ENCODE measurements at places on chromosomes 16 and 17.
A peak's percentile ranks its signal among the peaks of the same experiment; 100 is the strongest.

GRCh38 chr16:72444696-72445095, 272.7 kb upstream of the PMFBP1 start:
- DNase-seq = no peak

- DNase-seq = no peak
Measured at GRCh38 chr17:58399974-58400373, 17.4 kb downstream of the RNF43 start.

DNA sequence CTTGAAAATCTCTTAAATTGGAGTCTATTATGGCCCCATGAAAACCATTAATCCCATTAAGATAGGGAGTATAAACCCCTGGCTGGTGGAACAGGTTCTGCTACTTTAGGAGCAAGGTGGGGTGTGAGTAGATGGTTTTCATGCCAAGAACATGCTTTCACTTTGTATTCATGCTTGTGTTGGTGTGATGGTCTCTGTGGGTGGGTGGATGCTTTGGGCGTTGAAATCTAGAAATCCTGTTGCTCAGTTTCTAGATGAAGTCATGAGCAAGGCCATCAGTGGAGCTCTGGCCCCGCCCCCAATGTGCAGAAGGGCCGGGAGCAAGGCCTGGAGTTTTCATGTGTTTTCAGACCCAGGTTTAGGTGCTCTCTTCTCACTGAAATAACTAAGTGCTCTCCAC, 20.1 kb downstream of the PLD6 start:
- no peak for DNase-seq

DNA sequence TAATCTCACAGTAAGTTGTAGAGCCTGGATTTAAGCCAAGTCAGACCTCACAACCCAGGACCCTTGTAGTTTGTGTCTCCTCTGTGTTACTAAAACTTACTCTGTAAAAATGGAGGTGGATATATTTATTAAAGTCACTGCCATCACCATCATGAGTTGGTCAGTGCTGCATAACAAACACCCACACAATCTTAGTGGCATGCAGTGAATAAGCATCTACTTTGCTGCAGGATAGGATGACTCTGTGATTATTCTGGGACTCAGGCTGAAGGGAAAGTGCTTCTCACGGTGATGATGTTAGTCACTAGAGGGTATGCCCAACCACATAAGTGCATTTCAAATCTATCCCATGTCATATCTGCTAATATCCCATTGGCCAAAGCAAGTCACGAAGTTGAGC, 398.7 kb downstream of the XYLT1 start:
- DNase-seq = no peak

DNA sequence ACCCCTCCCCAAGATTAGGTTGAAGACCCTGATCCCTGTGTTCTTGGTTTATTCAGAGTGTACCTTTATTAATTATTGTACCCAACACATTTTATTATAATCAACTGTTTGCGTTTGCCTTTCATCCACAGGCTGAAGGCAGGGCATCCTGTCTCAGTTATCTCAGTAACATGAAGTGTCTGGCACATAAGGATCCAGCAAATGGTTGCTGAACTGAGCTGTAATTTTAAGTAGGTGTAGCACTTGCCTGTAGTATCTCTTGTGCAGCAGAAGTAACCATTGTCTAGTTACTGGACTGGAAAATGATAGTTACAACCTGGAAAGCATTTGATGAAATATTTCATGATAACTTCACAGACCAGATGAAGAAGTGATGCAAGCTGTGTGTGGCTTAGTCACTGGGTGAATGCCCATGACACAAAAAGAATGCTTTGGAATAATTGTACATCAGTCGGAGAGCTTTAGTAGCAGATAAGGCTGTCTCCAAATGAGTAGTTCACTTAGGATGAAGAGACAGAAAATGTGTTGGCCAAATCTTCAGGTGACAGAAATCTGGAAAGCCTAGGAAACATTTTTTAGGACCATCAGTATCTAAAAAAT, 56.6 kb downstream of the ESRP2 start:
- peak; percentile 24 for DNase-seq

DNA sequence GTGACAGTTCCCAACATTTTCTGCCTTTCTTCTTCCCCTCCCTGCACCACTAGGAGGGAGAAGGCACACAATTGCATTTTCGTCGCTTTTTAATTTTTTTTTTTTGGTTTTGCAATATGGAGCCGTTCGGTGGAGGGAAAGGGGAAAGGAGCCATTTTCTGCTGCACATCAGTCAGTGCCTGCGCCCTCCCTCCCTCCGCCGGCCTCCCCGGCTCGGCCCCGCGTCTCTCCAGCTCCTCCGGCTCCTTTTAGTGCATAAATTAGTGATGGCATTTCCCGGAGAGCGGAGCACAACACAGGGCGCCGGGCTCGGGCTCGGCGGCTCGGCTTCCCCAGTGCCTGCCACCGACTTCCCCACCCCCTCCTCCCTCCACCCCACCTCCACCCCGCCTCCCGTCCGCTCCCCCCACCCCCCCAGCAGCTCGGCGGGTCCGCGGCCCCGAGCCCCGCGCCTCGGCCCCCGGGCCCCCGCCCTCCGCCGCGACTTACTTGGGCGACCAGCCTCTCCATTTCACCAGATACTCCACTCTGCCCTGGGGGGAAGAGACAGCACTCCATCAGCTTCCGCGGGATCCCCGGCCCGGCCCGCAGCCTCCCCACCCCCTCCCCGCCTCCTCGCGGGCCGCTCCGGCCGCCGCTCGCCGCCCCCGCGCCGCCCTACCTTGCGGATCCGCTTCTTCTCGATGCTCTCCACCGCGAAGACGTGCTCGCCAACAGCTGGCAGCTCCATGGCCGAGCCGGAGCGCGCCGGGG, 542 bp downstream of the CBX4 start:
- DNase-seq = peak; percentile 56

DNA sequence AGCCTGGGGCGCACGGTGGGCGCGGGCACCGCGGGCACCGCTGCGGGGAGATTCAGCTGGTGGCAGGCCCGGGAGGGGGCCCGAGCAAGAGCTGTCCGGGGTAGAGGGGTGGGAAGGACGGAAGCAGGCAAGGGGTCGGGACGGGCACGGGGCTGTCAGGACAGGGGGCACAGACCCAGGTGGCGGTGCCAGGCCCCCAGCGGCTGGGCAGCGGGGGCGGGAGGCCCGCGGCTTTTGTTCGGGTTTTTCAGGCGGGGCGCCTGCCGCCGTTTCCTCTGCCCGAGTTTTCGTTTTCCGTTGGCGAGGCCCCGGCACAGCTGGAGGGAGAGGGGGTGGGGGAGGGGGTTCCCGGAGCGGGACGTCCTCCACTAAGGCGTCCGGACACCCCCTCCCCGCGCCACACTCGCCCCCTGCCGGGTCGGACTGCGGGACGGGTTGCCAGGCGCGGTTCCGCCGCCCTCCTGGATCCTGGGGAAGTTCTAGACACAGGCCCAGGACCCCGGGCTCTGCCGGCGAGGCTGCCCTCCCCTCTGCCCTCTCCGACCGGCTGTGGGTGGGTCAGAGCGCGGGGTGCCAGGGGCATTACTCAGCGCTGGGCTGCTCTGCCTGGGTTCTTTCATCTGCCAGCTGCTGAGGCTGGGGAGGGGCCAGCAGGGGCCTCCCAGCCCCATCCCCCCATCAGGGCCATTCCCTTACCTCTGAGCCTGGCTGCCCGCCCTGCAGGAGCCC, 543 bp downstream of the ARHGAP23 start:
- peak; percentile 77 for DNase-seq

GRCh38 chr16:21277927-21278706, at the start of gene CRYM:
Gene CRYM (minus strand): TSS chr16:21278290. CDS start chr16:21278251, 39 bp downstream.
- DNase-seq = peak; percentile 87

- DNase-seq = no peak
Measured at GRCh38 chr16:9099131-9099625, 7.7 kb downstream of the HAPSTR1 start.

- no peak for DNase-seq
Measured at GRCh38 chr17:54789101-54789880, 111.4 kb upstream of the TOM1L1 start.

Data from AG20443 (cell line).